T47D (cell line): ENCODE measurements at places on chromosomes 4 and X.

- DNase-seq: no peak
Observed at GRCh38 chr4:67291644-67292043, 253.7 kb downstream of the CENPC start.

GRCh38 chrX:1932231-1932630 is 317.4 kb downstream of the ASMT start:
- no peak for DNase-seq

GRCh38 chr4:6047130-6047673 is 29.0 kb upstream of the C4orf50 start:
- no peak for DNase-seq

DNA sequence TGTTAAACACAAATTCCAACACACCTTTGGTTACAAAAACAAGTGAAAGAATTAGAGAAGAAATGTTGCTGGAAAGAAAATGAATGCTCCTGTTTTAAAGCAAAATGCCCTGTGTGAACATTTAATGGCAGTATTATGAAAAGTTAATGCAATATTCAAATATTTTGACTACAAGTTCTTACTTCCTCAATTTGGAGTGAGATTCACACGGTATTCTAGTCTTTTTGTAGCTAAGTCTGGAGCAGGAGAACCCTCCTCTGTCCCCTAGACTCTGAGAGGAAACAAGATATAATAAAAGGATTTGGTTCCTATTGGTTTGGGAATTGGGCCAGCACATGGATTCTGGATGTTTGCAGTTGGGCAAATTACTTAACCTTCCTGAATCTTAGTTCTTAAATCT is 12.7 kb downstream of the MAD2L1 start:
- no peak for DNase-seq

GRCh38 chrX:154443479-154443910 is 446 bp upstream of the FAM50A start:
- no peak for DNase-seq

- DNase-seq: no peak
Observed at GRCh38 chr4:89056292-89056952, 563 bp downstream of the FAM13A start.

DNA sequence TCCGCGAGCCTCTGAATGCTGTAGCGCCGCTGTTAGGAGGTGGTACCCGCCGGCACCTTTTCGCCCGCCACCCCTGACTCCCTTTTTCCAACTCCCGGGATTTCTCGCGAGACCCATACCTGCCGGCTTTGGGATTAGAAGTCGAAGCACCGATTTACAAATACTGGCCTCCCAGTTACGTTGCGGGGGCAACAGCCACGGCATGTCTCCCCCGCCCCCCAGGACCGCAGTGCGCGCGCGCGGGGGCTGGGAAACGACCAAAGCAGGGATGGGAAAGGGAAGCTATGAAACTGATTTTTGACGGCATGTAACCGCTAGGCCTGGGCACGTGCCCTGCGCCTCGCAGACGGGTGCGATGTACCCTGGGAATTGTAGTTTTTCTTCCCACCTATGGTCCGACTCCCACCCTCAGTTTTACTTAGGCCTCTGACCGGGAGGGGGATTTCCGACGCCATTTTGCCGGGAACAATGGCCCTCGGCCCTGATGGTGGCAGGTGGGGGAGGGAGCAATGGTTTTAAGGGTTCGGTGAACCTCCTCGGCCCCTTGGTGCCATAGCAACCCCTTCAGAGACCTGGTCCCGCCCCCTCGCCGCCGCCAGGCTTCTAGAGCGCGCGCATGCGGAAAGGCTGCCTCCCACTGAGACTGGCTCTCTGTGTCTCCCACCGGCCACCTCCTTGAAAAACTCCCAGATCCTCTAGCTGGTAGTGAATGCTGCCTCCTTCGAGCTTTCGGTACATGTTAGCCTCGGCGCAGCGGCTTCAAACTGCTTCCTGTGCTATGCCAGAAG is 772 bp upstream of the WNK3 start:
- no peak for DNase-seq

- DNase-seq: no peak
Observed at GRCh38 chr4:53012738-53013137, 150.6 kb downstream of the RASL11B start.

GRCh38 chr4:151231915-151232595 is 44.9 kb upstream of the PRSS48 start:
- DNase-seq: no peak

DNA sequence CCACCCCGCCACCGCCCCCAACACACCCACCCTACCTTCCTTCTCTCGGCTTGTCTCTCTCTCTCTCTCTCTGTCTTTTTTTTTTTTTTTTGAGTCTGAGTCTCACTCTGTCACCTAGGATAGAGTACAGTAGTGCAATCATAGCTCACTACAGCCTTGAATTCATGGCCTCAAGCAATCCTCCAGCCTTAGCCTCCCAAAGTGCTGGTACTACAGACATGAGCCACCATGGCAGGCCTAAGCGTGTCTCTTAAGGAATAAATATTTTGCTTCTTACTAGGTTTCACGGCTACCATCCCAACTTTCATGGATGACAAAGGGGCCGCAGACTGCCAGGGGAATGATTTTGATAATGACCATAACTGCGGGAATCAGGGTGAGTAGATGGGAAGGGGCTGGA is 55.8 kb downstream of the SSX7 start:
- no peak for DNase-seq

- DNase-seq: no peak
Observed at GRCh38 chr4:2377241-2377640, 41.2 kb downstream of the ZFYVE28 start.

GRCh38 chr4:115249808-115250207 is 136.4 kb upstream of the NDST4 start:
- DNase-seq: no peak

DNA sequence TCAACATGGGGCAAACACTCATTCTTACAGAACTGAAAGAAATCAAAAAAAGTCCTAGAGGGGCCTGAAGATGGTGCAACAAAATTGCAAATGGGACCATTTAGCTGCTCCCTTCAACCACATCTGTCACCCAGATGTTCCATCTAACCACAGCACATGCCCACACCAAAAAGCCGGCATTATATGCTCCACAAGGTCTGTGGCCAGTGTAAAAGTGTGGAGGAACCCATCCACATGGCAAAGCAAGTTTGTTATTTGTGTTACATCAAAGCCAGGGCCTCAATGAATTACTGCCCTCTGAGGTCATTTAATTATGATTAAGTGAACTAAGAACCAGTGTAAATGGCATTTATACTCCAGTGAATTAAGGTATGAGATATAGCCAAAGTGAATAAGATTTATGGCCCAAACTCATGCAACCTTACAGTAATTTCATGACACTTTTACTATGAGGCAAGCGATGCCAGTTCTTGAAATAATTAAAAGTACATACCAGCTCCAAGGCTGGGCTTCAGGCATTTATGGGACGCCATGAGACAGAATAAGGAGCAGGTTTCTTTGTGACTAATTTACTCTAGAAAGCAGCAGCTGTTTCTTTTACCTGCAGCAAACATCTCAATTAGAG is 48.7 kb upstream of the FGF16 start:
- DNase-seq: no peak

DNA sequence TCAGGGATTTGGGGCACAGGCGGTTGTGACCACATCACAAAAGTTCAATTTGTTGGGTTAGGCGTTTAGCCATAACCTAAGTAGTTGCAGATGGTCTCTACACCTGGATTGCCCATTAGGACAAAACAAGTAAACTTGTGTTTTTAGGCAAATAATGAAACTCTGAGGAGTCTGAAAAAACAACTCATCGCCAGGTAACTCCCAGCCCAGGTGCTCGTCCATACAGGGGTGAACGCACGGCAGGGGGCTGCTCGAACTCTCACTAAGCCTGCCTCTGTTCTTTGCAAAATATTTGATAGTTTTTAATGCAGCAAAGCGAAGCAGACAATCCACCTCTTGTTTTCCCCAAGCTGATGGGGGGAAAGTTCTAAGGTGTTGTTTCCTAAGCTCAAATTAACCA is 559 bp upstream of the RHOH start:
- no peak for DNase-seq

- DNase-seq: no peak
Observed at GRCh38 chrX:154466036-154466435, 8.0 kb downstream of the PLXNA3 start.

GRCh38 chrX:71941776-71942175 is 31.1 kb downstream of the NHSL2 start:
- no peak for DNase-seq

DNA sequence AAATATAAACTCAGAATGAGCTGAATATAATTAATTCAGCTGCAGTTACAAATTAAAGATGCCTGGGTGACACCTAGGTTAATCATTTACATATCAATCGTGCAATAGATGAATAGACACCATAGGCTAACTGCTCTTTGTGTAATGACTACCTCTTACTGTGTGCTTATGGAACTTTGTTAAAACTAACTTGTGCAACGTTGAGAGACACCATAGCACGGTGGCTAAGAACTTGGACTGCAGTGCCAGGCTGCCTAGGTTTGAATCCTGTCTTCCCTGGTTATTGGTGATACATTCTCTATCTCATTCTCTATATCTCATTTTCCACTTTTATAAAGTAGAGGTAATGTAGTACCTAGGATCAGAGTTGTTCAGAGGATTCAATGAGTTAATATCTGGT is 46.9 kb downstream of the SMAD1 start:
- no peak for DNase-seq

GRCh38 chr4:15303052-15303641 is 124.7 kb upstream of the C1QTNF7 start:
- no peak for DNase-seq

DNA sequence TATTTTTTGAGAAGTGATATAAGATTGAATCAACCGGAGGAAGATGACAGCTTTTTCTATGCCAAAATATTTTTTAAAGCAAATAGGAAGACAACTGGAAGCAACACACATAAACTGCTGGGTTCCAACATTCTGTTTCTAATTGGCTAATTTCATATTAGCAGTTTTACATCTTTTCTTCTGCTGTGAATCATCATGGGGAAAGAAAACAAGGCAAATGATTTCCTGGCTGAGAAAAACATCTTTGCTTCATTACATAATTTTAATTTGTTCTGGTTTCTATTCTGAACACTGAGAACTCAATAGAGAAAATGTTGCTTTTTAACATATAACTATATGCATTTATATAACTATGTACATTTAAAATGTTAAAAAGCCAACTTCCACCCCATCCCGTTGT is 2518.5 kb downstream of the ARAP2 start:
- DNase-seq: no peak

DNA sequence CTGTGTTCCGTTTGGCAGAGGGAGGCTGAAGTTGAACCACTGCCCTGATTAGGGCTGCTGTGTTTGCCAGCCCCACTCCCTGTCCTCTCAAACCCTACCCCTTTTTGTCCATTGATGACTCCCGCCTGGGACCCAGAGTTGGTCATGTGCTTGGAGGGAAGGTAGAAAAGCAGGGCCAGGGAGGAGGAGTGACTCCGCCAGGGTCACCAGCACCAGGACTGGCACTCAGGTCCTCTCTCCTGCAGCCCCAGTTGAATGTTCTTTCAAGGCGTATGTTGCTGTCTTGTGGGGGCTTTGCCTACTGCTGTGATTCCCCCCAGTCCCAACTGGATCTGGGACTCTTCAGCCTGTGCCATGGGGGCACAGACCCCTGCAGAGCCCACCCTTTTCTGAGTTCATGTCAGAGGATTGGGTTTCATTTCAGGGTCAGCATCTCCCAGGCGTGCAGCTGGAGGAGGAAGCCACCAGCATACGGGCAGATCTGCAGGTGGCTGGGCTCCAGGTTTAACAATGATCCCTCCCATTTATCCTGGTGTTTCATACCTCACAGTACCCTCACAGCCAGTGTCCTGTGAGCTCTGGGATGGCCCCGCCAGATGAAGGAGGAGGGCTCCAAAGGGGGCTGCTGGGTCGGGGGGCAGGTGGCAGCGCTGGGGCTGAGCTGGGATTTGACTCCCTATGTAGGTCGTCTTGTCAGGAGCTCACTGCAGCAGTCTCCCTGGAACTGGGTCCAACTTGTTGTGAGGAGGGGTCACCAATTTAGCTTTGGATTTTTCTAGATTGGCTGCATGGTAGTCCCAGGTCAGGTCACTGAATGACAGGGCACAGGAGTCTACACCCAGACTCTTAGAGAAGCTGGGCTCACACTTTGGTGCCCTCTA is 55.7 kb downstream of the MSX1 start:
- DNase-seq: no peak

GRCh38 chr4:145935253-145936141 is 3.1 kb downstream of the ZNF827 start:
- DNase-seq: no peak

DNA sequence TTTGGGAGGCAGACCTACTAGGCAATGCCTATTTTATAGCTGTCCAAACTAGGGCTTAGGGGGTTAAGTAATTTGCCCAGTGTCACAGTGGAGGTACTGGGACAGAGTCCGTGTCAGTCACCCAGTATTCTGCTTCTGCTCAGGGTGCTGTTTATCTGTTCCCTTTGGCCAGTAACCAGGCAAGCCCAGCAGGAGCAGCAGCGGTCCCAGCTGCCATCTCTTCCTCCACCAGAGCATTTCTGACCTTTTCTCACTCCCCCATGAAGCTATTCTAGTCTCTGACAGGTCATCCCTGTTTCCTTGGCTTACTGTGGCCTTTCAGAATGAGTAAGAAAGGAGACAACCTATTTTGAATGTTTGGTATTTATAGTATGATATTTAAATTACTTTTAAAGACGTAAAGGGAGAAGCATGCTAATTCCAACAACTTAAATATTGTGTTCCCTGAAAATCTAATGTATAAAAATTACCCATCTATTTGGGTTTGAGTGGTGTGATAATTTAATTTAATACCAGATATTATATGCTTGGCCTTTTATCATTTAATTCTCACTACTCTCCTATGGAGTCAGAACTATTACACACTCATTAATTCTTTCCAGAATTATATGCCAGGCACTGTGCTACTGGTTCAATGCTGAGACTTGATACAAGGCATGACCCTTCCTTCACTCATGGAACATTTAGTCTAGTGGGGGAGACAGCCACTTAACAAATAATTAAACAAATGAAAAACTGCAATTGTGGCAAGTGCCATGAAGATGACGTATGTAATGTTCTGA is 60.6 kb downstream of the RPS6KA3 start:
- no peak for DNase-seq

DNA sequence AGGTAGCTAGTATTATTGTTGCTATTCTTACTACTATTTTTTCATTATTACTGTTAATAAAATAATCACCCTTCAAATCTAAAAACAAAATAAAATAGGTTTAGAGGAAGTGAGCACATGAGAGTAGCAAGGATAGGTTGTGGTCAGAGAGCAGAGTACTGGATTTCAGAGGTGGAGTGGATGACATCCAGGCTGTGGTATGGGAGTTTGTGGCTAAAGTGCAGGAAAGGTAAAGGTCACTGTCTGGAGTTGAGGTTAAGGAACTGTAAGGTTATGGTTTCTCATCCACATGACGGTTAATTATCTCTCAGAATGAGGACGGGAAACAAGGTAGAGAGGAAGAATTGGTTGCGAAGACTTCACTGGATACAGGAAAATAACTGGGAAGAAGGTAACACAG is 27.7 kb downstream of the STEEP1 start:
- DNase-seq: no peak

DNA sequence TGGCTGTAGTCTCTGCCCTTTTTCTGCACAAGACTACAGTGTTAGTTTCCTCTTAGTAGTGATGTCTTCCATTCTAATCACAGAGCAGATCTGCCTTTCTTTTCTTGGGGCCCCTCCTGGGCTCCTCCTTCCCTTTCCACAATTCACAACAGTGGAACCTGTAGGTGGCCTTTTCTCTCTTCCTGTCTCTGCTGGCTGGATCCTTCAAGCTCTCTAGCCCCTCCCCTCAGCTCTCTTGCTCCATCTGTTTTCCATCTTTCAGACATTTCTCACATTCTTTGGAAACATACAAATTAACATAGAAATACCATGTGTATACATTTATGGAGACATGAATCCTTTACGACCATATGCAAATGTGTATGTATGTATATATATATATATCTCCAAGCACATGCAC is 304 bp upstream of the SPIN2A start:
- DNase-seq: no peak

- no peak for DNase-seq
Observed at GRCh38 chrX:31555506-31555905, 483.7 kb upstream of the FTHL17 start.
